Stimulated activated CD8-positive, alpha-beta memory T cell treated with anti-CD3 and anti-CD28 coated beads, Interleukin-4, amount 100 ng/mL, for 4 hours (primary cell): ENCODE measurements at places on chromosomes 12 and 14.

GRCh38 chr12:66043035-66043434 is 87.5 kb downstream of the LLPH start:
- DNase-seq = no peak

DNA sequence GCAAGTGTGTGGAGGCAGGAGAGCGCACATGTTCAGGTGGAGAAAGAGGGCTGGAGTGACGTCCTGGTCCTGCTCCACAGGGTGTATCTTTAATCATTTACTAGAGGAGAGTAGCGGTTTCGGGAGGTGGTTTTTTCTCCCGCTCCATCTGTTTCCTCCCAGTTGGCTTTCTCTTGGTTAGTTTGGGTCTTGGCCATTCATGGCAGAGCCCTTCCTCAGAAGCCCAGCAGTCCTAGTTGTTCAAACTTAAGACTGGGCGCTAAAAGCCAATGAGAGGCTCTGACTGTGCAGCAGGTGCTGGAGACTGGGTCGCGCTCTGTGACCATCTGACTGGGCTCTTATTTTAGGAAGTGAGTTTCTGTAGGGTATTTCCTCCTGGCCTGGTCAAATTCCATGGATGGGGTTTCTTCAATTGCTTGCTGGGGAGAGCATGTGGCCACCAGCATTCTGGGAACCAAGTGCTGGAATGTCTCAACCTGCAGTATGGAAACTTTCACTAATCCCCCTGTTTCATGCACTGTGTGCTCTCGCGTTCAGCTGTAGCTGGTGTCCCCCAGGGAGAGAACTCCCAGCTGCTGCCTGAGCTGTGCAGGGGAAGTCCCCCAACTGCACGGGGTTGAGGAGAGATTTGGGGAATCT is 27.4 kb upstream of the TSPAN9 start:
- DNase-seq = no peak

GRCh38 chr14:93040982-93041381 is 74.7 kb downstream of the ITPK1 start:
- DNase-seq = no peak

- DNase-seq = no peak
These were observed 62.8 kb downstream of the ZC3H14 start for GRCh38 chr14:88625671-88626070.

DNA sequence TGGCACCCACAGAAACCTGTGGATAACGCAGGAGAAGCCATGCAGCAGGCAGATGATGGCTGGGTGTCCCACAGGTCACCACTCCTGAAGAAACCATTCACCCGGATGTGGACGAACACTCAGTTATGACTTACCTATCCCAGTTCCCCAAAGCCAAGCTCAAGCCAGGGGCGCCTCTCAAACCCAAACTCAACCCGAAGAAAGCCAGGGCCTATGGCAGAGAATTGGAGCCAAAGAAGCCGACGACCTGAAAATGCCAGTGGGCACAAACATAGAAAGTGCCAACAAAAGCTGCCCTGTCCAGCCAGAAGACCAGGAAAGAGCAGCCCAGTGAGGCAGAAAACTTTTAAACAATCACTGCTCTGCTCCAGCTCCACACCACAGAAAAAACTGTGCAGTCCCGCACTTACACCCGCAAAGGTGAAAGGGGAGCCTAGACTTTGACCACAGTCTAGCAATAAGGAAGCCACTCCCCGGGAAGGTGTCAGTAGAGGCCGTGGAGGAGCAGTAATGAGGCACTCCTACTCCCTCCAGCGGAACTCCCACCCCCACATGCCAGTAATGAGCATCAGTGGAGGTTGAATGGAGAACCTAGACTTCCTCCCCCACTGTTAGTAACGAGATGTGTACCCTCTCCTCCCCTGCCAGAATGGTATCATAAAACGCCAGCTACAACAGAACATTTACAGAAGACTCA is 6.0 kb upstream of the ACVRL1 start:
- no peak for DNase-seq

DNA sequence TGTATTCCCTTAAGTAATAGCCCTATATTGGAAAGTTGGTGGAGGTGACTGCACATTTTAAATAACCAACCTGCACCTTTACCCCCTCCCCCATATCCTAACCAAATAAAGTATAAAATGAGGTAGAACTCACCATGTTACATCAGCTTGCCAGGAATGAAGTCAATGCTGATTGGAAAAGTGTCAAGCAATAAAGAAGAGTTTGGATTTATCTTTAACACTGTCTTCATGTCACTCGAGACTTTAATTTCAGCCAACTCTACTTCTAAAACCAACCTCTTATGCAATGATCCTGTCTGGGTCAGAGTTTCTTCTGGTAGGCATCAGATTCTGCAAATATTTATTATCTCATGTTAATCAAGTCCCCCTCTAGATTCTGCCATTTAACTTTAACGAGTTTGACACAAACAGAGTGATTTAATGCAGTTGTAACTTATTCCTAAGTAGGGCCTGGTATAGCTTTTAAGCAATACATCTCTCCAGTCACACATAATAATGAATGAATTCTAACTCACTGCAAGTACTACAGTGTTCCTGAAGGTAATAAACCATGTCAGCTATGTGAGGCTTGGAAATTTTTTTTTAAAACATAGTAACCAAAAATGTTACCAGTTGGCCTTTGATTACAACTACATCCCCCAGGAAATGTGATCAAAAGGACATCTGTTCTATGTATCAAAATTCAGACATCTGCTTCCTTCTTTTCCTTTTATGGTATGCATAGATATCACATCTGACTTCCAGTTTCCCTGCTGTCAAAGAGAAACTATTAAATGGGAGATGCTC is 98.7 kb downstream of the ERGIC2 start:
- no peak for DNase-seq

DNA sequence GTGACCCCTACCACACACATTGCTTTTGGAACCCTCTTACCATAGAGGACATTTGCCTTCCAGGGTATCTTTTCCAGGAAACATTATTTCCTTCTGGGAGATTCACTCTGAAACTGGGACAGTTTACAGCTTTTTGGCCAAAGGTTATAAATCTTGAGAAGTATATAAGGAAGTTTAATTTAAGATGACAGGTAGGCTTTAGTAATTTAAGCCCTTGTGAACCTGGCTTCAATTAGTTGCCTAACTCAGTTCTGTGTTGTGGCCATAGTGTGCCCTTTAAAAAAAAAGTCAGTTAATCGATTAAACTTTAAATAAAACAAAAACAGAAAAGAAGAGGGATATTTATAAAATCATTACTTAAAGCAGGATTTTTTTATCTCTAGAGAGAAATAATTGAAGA is 142.9 kb downstream of the NAV3 start:
- no peak for DNase-seq

- DNase-seq = no peak
These were observed 143.4 kb downstream of the CHST11 start for GRCh38 chr12:104600036-104600712.

- no peak for DNase-seq
These were observed 132.1 kb upstream of the PDZRN4 start for GRCh38 chr12:41055875-41056577.

DNA sequence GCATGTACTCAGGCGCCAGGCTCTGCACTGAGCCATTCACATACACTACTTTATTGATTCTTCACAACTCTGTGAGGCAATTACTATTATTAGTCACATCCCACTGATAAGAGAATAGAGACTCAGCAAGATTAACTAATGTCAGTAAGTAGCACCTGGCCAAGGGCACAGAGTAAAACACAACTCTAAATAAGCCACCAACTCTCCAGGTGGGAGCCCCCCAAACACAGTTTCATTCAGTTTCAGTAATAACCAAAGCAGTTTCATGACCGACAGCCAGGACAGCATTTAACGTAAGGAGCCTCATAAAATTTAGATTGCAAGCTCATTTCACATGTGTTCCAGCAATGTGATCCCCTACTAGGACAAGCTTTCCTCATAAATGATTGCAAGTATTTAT is 323.1 kb upstream of the CCDC196 start:
- DNase-seq = no peak

DNA sequence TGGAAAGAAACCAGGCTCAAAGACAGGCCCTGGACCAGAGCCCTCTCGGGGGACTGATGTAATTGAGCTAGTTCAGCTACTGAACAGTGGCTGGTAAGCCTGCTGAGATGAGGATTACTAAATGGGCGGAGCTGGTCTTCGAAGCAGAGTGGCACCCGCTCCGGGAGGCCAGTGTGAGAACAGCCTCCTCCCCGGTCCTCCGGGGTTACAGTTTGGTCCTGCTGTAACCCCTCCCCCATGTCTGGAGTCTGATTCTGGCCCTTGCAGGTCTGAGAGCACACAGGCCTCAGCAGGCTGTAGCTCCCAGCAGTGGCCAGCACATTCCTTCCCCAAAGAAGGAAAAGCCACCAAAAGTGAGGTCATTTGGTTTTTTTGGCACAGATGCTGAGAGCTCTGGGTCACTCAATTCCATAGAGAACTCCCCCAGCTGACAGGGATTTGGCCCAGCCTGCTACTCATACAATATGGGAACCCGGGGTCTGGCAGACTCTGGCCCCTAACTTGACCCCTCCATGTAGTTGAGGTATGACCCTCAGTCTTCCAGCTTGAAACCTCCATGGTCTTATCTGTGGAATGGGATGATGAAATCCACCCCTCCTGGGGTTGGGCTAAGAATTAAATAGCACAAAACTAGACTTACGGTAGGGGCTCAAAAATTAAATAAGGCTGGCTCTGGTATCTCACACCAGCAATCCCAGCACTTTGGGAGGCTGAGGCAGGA is 39.0 kb downstream of the ACTN1 start:
- no peak for DNase-seq

DNA sequence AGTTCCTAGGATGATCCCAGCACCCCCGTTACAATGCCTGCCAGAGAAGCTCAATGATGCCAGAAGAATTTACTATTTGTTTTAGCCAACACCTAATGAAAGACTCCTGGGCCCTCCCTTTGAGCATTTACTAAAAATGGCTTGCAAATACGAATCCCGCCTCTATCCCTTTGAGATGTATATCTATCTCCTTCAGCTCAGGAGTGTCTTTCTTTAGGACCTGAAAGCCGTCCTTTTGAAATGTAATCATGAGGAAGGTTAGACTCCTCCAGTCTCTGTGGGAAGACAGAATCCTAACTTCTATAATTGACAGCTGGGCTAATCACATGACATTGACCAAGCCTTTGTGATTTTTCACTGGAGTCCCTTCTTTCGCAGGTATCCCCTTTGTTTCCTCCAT is 19.2 kb upstream of the DYNC1H1 start:
- no peak for DNase-seq

DNA sequence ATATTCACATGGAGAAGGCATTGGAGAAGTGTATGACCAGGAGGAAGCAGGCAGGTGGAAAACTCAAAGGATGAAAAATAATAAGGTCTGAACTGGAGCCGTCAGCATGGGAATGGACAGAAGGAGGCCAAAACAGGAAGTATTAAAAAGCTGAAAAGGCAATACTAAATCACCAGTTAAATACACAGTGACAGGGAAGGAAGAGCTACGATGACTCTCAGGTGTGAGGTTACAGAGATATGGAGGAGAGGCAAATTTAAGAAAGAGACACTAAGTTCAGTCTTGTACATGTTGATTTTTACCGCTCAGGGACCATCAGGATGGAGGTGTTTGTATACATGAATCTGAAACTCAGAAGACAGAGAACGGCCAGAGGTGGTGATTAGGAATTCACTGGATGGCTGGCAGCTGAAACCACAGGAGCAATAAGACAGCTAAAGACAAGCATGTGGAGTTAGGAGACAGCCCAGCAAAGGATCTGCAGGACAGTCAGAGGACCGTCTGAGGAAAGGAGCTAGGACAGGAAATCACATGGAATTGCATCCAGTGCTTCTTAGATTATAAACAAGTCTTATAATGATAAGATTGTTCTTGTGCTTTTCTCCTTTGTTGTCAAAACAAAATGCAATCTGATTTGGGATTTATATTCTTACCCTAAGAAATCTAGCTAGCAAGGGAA is 33.9 kb upstream of the CDKN3 start:
- DNase-seq = no peak

DNA sequence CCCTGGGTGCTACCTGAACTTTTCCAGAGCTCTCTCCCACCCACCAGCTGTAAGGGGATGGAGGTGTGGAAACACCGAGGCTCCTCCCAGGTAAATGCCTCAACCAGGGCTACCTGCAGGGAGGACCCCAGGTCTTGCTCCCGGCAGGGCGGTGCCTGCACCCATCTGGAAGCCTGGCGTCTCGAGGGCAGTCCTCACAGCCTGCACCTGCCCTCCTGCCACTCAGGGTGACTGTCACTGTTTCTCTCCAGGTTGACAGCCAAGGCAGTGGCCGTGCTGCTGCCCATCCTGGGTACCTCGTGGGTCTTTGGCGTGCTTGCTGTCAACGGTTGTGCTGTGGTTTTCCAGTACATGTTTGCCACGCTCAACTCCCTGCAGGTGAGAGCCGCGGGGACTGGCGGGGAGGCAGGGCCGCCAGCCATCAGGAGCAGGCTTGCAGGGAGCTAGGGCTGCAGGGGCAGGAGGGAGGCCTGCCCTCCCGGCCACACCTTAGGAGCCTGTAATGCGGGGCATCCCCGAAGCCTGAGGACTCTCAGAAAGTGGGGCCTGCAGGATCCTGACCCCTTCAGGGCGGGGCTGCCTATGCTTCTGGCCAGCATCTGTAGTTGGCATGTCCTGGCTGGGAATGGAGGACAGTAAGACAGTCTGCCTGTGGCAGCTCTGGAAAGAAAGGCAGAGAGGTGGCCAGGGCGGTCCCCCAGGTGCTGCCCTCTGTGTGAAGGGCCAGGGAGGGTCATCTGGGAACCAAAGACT is 182.3 kb downstream of the ADGRD1 start:
- no peak for DNase-seq

- no peak for DNase-seq
These were observed 19.0 kb downstream of the PRPF40B start for GRCh38 chr12:49642370-49642802.

- no peak for DNase-seq
These were observed 395.3 kb downstream of the DPF3 start for GRCh38 chr14:72498646-72499045.

DNA sequence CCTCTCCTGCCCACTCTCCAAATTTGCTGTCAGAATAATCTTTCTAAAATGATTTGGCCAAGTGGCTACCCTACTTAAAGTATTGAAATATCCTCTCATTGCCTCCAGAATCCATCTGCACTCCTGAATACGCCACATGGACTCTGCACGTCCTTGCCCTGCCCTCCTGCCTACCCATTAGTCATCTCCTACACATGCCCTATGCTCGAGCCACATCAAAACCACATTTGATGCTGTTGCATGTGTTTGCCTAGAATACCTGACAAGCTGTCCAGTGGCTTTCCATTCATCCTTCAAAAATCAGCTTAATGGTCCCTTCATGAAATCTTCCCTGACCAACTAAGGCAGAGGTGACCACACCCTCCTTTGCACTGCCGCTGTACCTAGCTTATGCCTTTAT is 17.0 kb downstream of the VCPKMT start:
- DNase-seq = no peak

DNA sequence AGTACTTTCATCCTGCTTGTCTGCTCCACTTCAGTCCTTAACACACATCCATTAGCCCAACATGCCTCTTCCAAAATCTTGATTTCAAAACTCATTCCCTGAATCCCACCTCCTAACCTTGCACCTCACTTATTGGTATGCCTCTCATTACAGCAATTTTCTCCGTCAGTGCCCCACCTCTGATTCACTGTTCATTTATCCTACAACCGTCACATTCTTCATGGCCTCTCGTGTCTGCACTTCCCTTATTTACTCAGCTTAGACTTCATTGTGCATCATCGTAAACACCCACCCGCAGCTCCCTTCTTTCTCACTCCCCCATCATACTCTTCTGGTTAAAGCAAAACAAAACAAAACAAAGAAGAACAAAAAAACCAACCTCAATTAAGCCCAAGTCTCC is 160.6 kb upstream of the HMGA2 start:
- DNase-seq = no peak

GRCh38 chr14:51394384-51394783 is 154.3 kb downstream of the TMX1 start:
- no peak for DNase-seq
